T-cell (primary cell): ENCODE measurements at places on chromosomes 11 and 22.
A peak's percentile ranks its signal among the peaks of the same experiment; 100 is the strongest.

GRCh38 chr11:33420959-33421566 lies 163.9 kb downstream of the HIPK3 start:
- no peak for DNase-seq

DNA sequence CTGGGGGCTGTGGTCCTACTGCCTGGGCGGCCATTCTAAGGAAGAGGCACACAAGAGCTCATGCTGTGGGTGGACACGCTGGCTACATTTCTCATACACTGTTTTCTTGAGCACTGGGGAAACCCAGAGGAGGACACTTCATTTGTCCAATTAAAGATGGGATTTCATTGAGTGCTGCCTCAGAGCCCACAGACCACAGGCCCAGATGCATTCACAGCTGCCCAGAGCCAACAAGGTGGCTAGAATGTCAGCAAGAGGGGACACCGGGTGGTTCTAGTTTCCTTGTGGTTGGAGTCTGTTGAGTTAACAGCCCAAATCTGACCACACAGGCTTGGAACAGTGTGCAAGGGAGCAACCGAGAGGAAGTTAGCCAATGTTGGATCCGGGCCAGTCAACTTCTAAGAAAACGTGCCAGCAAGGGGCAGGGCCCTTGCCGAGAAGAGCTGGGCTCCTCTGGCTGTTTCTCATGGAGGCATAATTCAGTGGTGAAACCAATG lies 35.0 kb upstream of the SORL1 start:
- DNase-seq = peak; percentile 52

GRCh38 chr11:66100272-66101065 lies 30.4 kb downstream of the PACS1 start:
- peak; percentile 69 for DNase-seq

GRCh38 chr11:112255067-112255720 lies 5.5 kb downstream of the PLET1 start:
- no peak for DNase-seq

- DNase-seq = no peak
Measured at GRCh38 chr11:75902631-75903030, 87.6 kb downstream of the UVRAG start.

GRCh38 chr11:30990625-30991296 lies 378.8 kb downstream of the DCDC1 start:
- DNase-seq = no peak
